ENCODE measurements at places on chromosomes 3 and 15.

- DNase-seq: no peak
These were observed 155.3 kb upstream of the PRICKLE2 start for GRCh38 chr3:64380546-64380945.

DNA sequence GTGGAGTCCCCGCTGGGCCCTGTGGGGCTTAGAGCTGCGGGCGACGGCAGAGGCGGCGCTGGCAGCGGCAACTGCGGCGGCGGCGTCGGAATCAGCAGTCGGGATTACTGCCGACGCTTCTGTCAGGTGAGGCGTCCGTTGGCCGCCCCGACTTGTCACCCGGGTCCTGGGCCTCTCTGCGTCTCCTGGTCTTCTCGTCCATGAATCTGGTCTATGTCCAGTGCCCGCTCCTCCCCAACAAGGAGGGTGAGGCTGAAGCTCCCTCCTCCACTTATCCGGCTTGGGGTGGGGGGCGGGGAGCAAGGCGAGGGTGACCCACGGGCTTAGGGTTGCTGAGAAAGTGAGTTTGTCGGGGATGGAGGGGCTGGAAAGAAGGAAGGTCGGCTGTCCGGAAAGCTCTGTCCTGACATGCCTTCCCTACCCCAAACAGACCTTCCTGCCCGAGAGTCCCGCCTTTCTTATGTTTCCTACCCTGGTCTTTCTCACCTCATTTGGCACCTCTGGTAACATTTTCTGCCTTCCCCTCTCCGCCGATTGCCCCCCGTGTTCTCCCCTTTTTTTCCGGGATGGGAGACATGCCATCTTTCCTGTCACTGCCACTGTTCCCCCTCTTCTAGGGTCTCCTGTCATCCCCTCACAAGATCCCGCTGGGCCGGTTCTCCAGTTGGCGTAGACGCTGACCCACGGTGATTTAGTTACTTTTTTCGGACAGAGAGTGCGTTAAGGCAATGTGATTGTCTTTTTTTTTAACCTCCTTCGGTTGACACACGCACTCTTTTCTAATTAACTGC, 520 bp downstream of the ZNF654 start:
- DNase-seq: no peak

DNA sequence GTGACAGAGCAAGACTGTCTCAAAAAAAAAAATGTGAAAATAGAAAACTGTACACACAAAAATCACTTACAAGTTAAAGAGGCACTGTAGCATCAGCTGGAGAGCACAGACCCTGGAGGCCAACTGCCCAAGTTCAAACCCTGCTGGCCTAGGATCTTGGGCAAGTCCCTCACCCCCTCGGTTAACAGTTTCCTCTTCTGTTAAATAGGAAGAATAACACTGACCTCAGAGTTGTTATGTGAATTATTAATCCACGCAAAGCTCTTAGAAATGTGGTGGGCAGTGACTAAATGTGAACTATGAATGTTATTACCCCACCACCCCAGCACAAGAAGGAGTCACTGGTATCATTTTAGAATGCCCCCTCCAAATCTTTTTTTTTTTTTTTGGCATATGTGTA, 11.2 kb downstream of the CIB1 start:
- DNase-seq: no peak

DNA sequence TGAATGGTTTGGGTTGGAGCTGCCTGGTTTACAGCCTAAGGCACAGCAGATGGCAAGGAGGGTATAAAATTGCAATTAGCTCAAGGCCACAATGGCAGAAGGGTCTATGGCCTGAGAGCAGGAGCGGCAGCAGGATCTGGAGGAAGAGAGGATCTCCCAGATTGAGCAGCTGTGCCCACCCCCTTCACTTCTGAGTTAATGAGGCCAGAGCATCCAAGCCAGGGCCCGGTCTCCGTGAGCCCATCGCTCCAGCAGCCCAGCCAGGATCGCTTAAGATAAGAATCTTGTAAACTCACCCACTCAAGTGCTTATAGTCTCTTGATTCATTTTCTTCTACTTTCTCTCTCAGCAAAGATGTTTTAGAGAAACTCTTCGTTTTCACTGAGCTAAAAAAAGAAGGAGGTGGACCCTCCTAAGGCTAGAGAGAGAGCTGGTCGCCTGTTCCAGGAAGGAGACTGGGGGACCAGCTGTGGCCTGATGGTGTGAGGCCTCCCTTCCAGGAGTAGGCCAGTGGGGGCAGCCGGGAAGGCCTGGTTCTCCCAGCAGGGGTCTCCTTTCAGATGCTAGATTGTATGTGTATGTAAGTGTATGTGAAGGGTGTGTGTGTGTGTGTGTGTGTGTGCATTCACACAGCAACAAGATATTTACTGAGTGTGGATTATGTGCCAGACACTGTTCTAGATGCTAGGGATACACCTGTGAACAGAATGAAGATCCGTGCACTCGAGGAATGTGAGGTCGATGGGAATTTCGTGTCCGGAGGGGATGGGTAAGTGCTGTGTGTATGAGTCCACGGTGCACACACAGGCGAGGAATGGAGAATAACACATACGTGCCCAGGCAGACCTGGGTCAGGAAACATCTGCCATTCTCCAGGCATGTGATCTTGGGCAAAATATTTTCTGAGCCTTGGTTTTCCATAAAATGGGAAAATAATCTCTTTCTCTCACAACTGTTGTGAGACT, 18.6 kb downstream of the MAGEF1 start:
- no peak for DNase-seq
